Thoracic aorta (tissue), 2 donors: ENCODE measurements at places on chromosomes 12 and 14. TPM values are rescaled to one million over a fixed set of nuclear protein-coding genes. Genes with fewer than 3 reads are reported as not detected.

Gene NOXRED1
- total RNA-seq, result 0.92 TPM

DNA sequence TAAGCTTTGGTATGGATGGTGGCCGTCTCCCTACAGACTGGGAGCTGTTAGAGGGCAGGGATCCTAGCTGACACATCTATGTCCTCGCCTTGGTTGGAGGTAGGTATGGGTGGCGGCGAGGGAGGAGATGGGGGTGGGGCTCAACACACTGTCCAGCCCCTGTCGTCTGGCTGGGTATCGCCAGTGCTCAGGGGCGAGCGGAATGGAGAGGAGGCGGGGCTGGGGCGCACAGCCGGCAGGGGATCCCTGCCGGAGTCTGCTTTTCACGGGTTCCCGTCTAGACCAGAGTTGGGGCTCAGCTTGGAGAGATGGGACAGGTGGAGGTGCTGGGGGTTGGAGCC, 16.1 kb downstream of the TAMALIN start:
- DNase-seq, result no peak

DNA sequence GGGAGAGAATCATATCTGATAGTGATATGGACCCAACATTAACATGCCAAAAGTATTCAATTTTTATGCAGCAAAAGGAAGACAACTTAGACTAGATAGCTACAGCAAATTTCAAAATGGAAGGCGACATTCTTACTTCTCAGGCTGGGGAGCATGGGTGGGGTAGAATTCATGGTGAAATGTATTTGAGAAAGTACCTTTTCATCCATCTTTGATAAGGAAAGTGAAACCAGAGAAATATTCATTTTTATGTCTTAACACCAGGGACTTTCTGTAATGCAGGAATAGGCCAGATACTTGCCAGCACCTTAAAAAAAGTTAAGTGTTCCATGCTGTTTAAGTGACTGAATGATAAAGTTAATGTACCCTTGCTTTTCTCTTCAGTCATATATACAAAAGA, 13.4 kb downstream of the BTG1 start:
- no peak for DNase-seq

GRCh38 chr12:105331805-105332251, 1.3 kb downstream of the C12orf75 start:
- DNase-seq, result no peak

DNA sequence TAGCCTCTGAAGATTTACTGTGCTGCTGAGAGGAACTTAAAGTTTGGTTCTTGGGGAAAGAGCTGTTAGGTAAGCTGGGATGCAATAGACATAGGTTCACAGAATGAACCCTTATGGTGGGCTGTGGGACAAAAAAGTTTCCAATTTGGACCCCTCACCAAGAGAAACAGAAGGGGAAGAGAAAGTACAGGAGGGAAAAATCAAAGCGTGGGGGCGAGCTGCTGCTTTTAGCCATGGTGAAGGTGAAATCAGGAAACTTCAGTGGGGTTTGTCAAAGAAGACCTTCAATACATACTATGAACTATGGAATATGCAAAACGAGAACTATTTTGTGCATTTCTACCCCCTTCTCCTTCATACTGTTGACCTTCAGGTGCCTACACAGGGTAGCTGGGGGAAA, 10.6 kb upstream of the NINJ2 start:
- DNase-seq, result no peak

Gene SLC17A8
- not detected for total RNA-seq
